ENCODE measurements at places on chromosomes 16 and 17.
A peak's percentile ranks its signal among the peaks of the same experiment; 100 is the strongest.

DNA sequence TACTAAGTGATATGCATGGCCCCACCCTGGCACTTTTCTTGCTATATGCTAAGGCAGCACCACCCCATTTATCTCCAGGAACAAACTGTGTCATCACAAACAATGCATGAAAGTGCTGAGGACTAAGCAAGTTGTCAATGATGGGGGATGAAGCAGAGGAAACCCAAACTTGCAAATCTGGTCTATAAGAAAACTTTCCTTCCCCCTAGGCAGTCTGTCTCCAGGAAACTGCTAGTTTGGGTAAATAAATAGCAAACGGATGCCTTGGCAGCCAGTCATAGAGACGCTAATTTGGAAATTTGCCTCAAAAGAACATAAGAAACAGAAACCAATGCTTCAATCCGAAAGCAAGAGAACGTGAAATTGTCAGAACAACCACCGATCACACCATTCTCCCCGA is 5.6 kb upstream of the HSBP1 start:
- no peak for DNase-seq

DNA sequence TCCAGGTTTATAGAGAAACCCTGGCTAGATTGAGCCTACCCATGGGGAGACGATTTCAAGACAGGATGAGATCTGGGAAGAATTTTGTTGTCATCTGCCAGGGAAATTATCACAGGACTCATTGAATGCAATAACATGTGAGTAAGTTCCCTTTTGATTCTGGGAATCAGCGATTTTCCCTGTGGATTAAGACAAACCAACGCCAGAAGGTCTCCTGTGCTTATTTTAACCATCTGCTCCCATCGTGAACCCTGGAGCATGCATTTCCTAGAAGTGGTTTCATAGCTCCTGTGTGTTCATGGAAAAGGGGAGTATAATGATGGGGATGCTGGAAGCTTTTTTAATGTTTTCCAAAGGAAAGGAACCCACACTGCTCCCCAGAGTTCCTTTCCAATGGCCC is 21.0 kb upstream of the ARHGAP44 start:
- DNase-seq: no peak

GRCh38 chr17:49003557-49004511 is 6.6 kb downstream of the IGF2BP1 start:
- peak; percentile 85 for DNase-seq

GRCh38 chr17:17728550-17729251 is 47.4 kb downstream of the RAI1 start:
- no peak for DNase-seq

DNA sequence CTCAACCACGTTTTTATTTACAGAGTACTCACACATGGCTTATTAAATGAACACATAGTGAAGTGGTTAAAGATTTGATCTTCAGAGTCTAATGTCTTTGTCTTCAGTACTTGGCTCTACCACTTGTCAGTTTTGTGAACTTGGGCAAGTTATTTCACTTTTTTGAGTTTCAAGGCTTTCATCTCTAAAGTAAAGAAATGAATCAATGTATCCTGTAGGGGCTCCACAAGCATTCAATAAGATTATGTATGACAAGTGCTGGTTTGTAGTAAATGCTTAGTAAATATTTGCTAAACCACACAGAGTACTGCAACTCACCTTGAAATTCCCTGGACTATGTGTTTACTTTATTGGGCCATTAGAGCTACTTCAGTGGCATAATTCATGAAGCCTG is 446.0 kb upstream of the GOT2 start:
- DNase-seq: no peak

DNA sequence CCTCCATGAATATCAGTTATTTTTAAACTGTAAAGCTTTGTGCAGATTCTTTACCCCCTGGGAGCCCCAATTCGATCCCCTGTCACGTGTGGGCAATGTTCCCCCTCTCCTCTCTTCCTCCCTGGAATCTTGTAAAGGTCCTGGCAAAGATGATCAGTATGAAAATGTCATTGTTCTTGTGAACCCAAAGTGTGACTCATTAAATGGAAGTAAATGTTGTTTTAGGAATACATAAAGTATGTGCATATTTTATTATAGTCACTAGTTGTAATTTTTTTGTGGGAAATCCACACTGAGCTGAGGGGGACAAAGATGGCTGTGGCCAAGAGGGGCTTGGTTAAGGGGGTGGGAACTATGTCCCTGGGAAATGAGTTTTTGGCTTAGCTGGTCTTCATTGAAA is 2.3 kb downstream of the CCL11 start:
- no peak for DNase-seq

DNA sequence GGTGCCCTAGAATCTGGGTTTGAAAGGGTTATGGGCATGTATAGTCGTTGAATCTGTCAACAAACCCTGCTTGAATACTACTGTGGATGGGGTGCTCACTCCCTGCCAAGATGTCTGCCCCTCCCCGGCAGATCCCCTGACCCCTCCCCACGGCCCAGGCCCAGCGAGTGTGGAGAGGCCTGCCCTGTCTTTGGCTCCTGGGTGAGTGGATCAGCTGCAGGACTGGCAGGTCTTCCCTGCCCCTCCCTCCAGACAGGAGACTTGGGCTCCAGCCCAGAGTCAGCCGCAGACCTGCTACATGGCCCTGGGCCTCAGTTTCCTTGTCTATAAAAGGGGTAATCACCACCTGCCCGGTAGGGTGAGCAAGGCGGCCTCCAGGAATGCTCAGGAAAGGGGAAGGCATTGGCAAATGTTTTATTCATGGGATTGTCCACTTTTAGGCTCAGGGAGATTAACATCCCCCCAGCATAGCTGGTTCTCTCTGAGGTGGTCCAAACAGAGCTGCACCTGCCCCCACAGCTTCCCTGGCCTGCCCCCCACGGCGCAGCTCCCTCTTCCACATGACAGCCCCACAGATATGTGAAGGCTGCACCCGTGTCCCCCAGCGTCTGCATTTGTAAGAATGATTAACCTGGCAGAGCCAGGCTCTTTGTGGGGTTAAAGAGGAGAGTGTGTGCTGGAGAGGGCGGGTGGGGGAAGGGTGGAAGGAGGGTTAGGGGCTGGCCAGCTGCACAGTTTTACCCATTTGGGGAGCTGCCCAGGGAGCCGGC is 18.5 kb upstream of the SPNS2 start:
- no peak for DNase-seq

- DNase-seq: no peak
Observed at GRCh38 chr16:56792967-56793366, 63.0 kb downstream of the NUP93 start.

Measured in esophagus muscularis mucosa (tissue), 4 donors.